Left lung (tissue), 14 donors: ENCODE measurements at places on chromosomes 6 and 20. TPM values are rescaled to one million over a fixed set of nuclear protein-coding genes. Genes with fewer than 3 reads are reported as not detected.

Gene RIPOR2
- 18.7 TPM for total RNA-seq

Gene MRAP2
- total RNA-seq, result 0.76 TPM

Gene IL20RA
- total RNA-seq, result 4.0 TPM

Gene ENPP4
- 17.7 TPM for total RNA-seq

Gene MOCS1
- 18.0 TPM for total RNA-seq

Gene PRKN
- 2.1 TPM for total RNA-seq

Gene GRM1
- total RNA-seq, result not detected

Gene MLN
- not detected for total RNA-seq

Gene DLL1
- total RNA-seq, result 6.3 TPM

Gene NRN1
- total RNA-seq, result 12.9 TPM

Gene VNN1
- 1.4 TPM for total RNA-seq

Gene LPA
- not detected for total RNA-seq

Gene CST4
- total RNA-seq, result not detected

Gene TRAPPC3L
- total RNA-seq, result 0.13 TPM

Gene MED20
- 19.7 TPM for total RNA-seq

Gene TBX18
- not detected for total RNA-seq
